ENCODE measurements at places on chromosomes 6 and 20.

DNA sequence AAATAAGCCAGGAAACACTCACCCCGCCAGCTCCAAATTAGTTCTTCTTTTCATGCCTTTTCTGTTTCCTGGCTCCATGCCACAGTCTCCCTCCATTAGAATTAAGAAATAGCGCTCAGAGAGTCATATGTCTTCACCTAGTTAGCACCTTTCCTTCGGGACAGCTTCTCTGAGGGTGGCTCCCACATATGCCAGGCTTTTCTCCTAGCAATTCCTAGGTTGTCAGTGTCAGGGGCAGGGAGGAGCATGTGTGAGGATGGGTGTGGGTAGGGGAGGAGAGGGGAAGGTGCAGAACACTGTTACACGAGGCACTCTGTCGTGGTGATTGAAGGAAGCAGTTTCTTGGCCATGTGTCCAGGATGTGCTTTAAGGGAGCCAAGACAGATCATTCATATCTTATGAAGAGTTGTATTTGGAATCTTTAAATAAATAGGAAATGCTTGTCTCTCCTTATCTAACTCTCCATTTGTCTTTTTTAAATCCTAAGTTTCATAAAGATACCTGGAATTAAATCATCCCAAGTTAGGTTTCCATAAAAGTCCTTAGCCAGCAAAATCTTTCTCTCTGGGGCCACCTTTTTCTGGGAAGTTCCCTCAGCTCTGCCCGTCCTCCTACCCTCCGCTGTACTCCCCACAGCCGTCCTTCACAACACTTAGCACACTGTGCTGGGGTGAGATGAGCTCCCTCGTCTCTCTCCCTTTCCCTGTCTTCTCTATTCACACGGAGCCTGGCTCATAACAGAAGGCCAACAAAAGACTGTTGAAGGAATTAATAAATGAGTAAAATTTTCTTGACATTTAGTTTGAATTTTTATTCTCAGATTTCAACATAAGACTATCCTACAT lies 361.0 kb downstream of the CD83 start:
- DNase-seq, result peak; percentile 9

- DNase-seq, result no peak
Observed at GRCh38 chr6:31308050-31308844, 36.4 kb upstream of the HLA-C start.

GRCh38 chr6:111478064-111478476 lies 4.9 kb downstream of the REV3L start:
- DNase-seq, result peak; percentile 18

- DNase-seq, result no peak
Observed at GRCh38 chr6:99614430-99615186, 8.0 kb downstream of the PRDM13 start.

DNA sequence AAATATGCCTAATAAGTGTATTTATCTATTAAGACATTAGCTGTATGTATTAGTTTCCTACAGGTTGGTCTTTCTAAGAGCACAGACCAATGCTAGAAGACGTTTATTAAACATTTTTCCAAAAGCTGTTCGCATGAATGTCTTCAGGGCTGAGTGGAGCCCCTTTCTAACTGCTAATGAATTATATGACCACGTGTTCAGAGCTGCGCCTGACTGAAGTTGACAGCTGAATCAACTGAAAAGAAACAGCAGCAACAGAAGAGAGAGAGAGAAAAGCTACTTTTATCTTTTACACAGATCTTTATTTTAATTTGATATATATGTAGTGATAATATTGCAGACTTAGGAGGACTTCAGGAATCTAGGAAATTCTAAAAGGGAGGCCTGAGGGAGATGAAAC lies 75.2 kb upstream of the ARID1B start:
- DNase-seq, result no peak

- no peak for DNase-seq
Observed at GRCh38 chr6:36071281-36071680, 43.7 kb downstream of the MAPK14 start.

GRCh38 chr6:46927066-46927465 lies 5.3 kb upstream of the ADGRF5 start:
- DNase-seq, result no peak

- DNase-seq, result no peak
Observed at GRCh38 chr20:10309326-10309725, 90.7 kb downstream of the SNAP25 start.
